EL (cell line): ENCODE measurements at places on chromosomes 6 and 20.

- DNase-seq, result peak; percentile 32
These were observed 1.9 kb downstream of the PNRC1 start for GRCh38 chr6:89082486-89082891.

- DNase-seq, result no peak
These were observed 531.0 kb downstream of the EPM2A start for GRCh38 chr6:145204301-145204700.

DNA sequence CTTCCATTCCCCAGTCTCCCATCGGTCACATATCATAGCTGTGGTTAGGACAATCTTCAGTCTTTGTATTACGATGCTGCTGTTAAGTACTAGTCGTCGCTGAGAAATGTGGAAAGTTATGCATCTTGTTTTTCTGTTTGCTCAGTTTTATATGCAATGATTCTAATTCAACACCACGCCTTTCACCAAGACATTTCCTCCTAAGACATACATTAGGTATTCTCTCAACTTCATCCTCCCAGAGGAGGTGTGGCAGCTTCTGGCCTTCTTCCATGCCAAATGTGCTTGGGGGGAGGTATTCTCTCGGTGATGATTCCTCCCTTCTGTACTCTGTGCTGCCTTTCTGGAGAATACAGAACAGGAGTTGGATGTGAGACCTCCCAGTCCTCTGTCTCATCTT is 66.1 kb downstream of the B4GALT5 start:
- peak; percentile 71 for DNase-seq

DNA sequence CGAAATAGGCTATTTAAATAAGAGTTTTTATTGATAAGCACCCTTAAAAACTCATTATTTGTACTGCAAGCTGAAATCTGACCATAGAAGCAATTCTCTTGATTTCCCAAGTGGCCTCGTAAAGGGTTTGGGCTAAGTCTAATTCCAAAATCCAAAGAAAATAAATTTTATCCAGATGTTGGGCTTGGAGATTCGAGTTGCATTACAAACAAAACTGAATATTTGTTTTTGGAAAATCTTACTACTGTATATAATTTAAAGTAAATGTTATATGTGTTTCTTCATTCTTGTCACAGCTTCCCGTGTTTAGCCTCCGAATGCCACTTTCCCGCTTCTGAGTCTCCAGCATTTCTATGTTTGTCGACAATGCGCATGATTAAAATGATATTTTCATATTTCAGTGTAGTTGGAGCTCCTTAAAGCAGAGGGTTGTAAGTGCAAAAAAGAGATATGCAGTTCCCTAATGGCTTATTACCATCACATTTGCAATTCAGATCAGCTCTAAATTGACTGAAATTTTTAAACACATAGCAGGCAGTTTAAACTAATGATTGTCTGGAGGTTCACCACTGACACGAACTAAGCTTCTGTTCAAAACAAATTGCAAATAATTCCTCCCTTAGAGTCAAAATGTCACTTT is 47.0 kb downstream of the PRL start:
- DNase-seq, result no peak

DNA sequence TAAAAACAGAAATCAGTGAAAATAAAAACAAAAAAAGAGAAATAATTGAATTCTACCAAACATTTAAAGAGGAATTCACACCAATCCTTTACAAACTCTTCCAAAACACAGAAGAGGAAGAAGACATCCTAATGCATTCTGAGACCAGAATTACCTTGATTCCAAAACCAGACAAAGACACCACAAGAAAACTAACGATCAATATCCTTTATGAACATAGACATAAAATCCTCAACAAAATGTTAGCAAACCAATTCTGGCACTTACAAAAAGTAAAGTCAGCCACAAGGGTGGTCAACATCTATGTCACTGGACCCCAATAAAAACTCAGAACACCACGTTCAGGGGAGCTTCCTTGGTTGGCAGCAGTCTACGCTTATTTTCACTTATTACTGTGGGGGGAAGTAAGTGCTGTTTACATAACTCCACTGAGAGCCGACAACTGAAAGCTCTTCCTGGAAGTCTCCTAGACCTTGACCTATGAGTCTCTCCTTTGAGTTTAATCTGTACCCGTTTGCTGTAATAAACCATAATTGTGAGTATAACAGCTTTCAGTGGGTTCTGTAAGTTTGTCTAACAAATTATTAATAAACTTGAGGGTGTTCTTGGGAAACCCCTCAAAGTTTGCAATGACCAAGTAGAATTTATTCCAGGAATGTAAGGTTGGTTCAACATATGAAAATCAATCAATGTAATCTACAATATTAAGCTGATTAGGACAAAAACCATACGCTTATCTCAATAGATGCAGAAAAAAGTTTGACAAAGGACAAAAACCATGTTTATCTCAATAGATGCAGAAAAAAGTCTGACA is 24.5 kb downstream of the GZF1 start:
- no peak for DNase-seq

- DNase-seq, result no peak
These were observed 1.3 kb downstream of the PTGIS start for GRCh38 chr20:49566401-49567364.

DNA sequence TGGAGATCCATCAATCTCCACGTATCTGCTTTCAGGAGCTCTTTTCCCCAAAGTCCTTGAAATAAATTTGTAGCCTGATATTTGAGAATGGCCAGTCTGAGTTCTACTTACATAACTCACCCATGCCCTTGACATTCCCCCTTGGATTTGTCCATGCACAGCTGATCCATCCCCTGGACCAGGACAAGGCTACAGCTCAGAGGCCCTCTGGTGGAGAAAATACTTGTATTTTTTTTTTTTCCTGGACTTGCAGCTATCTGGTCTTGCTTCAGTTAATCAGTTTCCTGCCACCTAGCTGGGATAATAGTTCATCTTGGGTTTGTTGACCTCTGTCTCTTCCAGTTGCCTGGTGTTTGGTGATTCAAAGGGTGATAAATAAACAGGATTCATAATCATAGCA is 467.6 kb downstream of the DHX35 start:
- peak; percentile 1 for DNase-seq

- peak; percentile 55 for DNase-seq
These were observed 1.1 kb downstream of the CTSA start for GRCh38 chr20:45892049-45892825.

GRCh38 chr6:128492386-128492785 is 28.0 kb downstream of the PTPRK start:
- DNase-seq, result no peak

DNA sequence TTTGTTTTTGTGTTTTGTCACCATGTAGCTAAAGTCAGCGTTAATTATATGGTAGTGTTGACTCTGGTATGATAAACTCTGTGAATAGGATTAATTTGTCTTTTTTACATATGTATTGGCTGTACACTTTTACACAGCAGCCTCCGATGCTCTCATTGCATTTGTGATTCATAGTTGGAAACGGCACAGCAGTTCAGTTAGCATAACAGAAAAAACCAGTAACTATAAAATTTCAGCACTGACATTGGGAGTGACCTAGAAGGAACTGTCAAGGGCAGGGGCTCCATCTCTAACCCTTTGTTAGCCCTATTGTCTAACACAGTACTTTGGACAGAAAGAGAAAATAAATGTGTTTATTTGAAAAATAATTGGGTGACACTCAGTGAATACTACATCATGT is 5.6 kb upstream of the BEND6 start:
- peak; percentile 44 for DNase-seq

DNA sequence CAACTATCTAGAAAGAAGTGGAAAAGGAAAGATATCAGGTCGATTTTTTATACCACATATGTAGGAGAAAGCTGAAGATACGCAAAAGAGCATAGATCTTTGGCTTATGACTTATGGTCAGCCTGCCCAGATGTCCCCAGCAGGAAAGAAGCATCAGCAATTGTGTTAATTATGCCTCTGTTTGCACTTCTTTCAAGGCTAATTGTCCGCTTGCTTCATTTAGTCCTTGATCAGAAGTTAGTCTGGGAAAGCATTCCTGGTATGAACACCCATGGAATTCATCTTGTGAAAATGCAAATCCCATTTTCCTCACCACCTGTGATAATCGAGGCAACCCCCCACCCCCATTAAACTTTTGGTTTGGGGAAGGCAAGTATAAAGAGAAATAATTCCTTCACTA is 62.8 kb downstream of the ATP9A start:
- no peak for DNase-seq
